ENCODE measurements at places on chromosomes 13 and 19.

DNA sequence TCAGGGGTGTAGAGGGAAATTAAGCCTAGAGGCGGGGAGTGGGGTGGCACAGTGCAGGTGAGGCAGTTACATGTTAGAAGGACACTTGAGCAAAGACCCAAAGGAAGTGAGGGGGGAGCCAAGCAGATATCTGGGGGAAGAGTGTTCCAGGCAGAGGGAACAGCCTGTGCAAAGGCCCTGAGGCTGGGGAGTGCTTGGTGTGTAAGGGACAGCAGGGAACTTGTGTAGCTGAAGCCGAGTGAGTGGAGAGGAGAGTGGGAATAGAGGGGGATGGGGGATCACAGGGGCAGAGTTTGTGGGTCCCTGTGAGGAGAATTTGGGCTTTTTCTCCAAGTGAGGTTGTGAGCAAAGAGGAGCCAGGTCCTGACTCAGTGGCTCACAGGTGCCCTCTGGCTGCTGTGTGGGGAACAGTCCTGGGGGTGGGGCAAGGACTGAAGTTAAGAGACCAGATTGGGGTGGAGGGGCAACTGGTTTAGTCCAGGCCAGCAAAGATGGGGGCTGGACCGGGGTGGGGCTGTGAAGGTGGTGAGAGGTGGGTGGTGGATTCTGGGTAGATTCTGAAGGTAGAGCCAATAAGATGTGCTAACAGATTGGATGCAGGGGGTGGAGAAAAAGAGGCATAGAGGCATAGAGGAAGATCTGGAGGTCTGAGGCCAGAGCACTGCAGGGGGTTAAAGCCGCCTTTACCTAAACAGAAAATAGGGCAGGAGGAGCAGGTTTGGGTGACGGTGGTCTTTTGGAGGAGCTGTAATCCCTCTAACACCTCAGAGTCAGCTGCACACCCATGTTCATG, 75.3 kb downstream of the CACNA1A start:
- no peak for DNase-seq

- DNase-seq = no peak
Observed at GRCh38 chr19:49058562-49058961, 1.0 kb upstream of the CGB7 start.

GRCh38 chr19:6925801-6926751, 38.7 kb downstream of the ADGRE1 start:
- DNase-seq = no peak

- no peak for DNase-seq
Observed at GRCh38 chr13:50387051-50387581, 371.9 kb downstream of the KCNRG start.

DNA sequence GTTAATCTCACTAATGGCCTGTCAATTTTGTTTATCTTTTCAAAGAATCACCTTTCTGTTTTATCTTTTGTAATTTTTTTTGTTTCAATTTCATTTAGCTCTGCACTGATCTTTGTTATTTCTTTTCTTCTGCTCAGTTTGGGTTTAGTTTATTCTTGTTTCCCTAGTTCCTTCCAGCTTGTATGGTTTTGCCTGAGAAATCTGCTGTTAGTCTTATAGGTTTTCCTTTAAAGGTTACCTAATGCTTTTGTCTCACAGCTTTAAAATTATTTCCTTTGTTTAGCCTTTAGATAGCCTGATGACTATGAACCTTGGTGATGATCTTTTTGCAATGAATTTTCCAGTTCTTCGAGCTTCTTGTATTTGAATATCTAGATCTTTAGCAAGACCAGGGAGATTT, 1869.8 kb upstream of the PCDH20 start:
- DNase-seq = no peak

GRCh38 chr13:98123176-98123575, 19.7 kb upstream of the FARP1 start:
- DNase-seq = no peak

- DNase-seq = no peak
Observed at GRCh38 chr13:23988546-23989122, 91.3 kb upstream of the C1QTNF9B start.

- no peak for DNase-seq
Observed at GRCh38 chr13:94176561-94176960, 302.9 kb downstream of the DCT start.

DNA sequence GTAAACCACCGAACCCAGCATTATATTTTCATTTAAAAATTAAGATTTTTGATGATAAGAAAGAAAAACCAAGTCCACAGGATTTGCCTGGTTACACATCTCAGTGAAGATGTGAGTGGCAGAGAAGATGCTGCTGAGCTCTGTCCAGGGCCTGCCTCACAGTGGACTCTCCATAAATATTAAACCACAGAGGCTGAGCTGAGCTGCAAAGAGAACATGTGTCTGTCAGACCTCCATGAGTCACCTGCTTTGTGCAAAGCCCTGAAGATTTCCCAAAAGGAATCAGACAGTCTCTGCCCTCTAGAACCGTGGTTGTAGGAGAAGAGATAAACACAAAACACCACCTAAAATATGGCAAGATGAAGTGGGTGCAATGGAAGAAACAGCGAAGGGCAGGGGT, 127.2 kb upstream of the TSC22D1 start:
- no peak for DNase-seq

GRCh38 chr19:17565611-17566010, 10.2 kb downstream of the COLGALT1 start:
- no peak for DNase-seq

DNA sequence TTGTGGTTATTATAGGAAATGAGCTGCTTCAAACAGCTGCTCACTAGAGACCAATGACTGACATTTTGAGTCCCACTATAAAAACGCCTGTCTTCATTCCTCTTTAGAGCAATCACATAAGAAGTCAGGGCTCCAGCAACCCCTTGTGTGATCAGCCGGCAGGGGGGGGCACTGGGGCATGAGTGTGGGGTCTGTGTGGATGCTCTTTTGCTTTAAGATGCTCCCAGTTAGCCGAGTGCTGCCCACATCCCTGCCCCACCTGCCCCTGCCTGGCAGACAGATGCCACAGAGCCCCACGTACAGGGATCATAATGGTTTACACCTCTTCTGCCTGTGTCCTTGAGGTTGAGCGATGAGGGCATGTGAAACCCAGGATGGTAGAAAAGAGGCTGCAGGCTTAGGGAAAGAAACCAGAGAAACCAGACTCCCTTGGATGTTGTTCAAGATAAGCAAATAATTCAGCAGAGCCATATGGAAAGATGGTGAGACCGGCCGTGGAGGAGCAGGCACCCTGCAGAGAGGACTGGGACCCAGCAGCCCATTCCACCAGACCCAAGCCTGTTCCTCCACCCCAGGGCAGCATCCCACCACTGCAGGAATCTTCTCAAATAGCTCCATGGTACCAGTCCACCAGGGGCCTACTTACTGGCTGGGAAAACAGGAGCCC, 55.4 kb downstream of the CHST8 start:
- DNase-seq = no peak

- no peak for DNase-seq
Observed at GRCh38 chr19:39867133-39867532, 21.0 kb upstream of the FBL start.

- DNase-seq = no peak
Observed at GRCh38 chr19:9156304-9156703, 16.1 kb downstream of the ZNF317 start.

DNA sequence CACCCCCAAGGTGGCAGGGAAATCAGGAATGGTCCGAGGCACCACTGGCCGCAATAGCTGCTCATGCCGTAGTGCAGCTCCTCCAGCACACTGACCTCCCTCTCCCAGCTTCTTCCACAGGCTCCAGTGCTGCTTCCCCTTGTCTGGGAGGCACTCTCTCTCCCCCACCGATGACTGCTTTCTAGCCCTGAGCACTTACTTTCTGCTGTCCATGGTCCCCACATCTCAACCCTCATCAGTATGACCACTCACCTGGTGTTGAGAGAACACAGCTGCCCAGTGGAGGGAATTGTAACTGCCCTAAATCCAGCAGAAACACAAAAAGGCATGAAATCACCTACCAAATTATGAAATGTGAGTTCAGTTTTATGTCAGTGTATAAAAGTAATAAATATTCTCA, 28.9 kb upstream of the TPP2 start:
- no peak for DNase-seq

DNA sequence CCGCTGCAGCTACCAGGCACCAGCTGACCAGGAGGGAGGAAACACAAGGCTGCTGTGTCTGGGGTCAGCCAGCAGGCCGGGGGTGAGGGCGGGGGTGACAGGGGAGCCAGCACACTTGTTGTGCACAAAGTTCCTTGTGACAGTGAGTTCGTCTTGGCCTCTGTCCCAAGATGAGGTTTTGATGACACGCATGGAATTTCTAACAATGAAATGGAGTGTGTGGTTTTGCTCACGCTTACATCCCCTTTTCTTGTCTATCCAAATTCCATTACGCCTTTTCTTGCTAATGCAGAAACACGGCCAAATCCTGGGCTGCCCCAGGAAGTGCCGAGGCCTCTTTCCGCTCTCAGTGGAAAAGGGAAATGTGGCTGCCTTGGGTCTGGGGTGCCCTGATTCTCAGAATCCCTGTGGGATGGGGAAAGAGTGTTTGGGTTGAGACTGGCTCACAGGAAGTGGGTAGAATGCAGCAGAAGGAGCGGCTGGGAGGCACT, 73.8 kb downstream of the GADD45B start:
- no peak for DNase-seq

DNA sequence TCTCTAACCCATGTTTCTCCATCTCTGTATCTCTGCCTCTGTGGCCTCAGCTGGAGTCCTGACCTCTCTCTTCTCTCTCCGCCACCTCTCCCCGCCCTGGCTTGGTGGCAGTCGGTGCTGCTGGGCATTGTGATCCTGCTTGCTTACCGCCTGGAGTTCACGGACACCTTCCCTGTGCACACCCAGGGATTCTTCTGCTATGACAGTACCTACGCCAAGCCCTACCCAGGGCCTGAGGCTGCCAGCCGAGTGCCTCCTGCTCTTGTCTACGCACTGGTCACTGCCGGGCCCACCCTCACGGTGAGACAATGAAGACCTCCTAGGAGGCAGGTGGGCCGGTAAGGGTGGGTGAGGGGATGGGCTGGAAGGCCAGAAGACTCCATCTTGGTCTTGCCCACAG, 4.2 kb downstream of the PLPPR2 start:
- no peak for DNase-seq

GRCh38 chr13:36567485-36567884, 106.3 kb upstream of the SERTM1 start:
- DNase-seq = no peak

- DNase-seq = no peak
Observed at GRCh38 chr19:6498294-6499036, 3.6 kb downstream of the TUBB4A start.

- no peak for DNase-seq
Observed at GRCh38 chr13:32330441-32330840, 15.1 kb downstream of the BRCA2 start.

DNA sequence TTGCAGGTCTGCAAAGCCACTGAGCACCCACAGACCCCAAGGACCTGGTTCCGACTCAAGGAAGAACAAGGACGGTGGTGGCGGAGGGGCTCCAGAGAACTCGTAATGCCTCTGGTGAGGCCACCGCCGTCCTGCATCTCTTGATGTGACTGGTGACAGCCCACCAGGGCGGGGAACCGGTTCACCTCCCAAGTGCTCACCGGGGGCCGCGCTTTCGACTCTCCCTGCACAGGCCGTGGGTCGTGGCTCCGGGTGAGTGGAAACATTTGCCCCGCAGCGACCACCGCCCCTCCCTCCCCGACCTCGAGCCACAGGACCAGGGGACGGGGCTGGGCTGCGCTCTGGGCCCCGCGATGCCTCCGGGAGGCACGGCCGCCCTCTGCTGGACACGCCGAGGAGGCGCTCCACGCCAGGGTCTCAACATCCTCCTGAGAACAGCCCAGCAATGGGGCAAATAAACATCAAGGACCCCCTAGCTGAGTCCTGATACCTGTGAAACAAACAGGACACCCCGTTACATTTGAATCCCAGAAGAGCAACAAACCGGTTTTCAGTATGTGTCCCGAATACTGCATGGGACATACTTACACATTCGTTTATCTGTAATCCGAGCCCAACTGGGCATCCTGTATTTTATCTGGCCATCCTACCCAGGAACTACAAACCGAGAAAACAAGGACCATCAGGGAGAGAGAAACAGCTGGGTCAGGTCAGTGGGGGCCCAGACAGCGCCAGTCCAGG, 3.9 kb upstream of the PLPP2 start:
- no peak for DNase-seq

- no peak for DNase-seq
Observed at GRCh38 chr13:83248751-83249150, 633.5 kb downstream of the SLITRK1 start.

GRCh38 chr19:46784262-46785053, 3.9 kb downstream of the SLC1A5 start:
- no peak for DNase-seq

DNA sequence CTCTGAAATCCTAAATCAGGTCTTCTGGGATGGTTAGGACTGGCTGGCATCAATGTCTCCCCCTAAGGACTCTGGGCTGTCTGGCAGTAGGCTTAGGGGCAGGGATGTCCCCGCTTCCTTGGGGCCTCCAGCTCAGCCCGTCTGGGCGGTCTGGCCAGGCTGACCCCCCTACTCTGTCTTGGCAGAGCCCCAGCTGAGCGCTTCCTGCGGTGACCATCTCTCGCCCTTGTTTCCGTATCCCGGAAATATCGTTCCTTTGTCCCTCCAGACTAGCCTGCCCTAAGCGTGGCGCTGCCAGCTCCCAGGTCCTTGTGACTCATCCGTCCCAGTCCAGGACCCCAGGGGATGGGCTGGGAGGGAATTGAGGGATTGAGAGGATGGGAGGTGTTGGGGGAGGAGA, 11.3 kb downstream of the GTPBP3 start:
- no peak for DNase-seq

GRCh38 chr19:13881692-13882418, 4.9 kb downstream of the NANOS3 start:
- DNase-seq = no peak

DNA sequence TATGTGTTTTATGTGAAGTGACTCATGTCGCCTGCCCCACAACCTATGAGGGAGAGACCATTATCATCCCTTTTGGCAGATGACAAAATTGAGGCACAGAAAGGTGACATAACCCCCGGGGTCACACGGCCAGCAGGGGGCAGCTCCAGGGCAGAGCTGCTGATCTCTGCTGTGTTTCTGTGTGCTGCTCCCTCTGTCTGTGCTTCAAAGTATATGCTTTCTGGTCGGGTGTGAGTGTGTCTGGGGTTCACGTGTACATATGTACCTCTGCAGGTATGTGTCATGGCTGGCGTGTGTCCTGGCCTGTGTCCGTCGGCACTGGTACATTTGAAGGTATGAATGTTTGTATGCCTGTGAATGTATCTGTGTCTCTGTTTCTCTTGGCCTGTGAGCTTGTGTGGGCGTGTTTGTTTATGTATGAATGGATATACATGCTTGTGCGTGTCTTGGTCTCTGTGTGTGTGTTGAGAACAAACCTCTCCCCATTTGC, 7.1 kb downstream of the LIPE start:
- DNase-seq = no peak

- DNase-seq = no peak
Observed at GRCh38 chr13:76216729-76217128, 580.6 kb downstream of the LMO7 start.

DNA sequence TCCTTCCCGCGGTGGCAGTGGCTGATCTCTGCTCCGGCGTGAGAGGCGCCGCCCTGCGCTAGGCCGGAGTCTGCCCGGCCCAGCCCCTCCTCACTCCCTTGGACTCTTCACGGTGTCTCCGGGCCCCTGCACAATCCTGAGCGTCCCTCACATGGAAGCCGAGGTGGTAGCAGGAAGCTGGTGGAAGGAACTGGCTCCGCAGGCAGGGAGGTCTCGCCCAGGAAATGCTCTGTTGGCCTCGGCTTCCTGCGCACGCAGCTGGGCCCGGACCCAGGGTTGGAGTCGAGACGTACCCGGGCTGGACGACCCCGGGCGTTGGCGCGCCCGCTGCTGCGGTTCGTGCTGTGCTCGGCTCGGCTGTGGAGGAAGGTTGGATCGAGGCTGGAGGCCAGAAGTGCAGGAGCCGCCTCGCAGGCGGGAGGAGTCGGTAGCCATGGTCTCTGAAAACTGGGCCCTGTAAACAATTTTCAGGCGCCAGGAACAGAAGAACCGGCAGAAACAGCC, 46.3 kb downstream of the ZNF724 start:
- DNase-seq = no peak
